Stimulated activated CD4-positive, alpha-beta T cell treated with anti-CD3 and anti-CD28 coated beads, Interleukin-1b, Interleukin-23, amount 100 ng/mL, for 1 hour (primary cell): ENCODE measurements at places on chromosomes 2 and 18.

- DNase-seq: no peak
Observed at GRCh38 chr18:79570266-79571201, 109.1 kb upstream of the CTDP1 start.

DNA sequence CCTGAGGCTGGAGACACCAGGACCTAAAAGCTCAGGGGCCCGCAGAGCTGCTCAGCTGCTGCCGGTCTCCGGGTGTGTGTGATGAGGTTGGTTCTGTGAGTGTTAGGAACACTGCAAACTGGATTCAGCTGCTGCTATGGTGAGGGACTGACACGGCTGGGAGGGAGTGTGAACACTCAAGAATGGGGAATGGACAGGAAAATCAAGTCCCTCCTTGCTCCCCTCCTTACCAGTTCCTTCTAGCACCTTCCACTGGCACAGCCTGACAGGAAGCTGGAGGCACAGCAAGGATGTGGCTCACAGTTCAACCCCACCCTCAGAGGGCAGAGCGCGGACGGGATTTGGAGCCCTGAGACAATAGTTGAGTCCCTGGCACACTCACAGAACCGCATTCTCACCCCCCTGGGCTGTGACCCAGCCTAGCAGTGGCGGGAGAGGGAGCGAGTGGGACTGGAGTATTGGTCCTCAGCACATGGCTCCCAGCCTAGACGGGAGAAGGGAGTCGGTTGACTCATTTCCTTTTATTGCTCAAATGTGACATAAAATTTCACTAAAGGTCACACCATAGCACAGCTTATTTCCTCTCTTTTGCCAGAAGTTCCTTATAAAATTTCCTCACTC is 42.5 kb downstream of the LRRC30 start:
- DNase-seq: no peak

DNA sequence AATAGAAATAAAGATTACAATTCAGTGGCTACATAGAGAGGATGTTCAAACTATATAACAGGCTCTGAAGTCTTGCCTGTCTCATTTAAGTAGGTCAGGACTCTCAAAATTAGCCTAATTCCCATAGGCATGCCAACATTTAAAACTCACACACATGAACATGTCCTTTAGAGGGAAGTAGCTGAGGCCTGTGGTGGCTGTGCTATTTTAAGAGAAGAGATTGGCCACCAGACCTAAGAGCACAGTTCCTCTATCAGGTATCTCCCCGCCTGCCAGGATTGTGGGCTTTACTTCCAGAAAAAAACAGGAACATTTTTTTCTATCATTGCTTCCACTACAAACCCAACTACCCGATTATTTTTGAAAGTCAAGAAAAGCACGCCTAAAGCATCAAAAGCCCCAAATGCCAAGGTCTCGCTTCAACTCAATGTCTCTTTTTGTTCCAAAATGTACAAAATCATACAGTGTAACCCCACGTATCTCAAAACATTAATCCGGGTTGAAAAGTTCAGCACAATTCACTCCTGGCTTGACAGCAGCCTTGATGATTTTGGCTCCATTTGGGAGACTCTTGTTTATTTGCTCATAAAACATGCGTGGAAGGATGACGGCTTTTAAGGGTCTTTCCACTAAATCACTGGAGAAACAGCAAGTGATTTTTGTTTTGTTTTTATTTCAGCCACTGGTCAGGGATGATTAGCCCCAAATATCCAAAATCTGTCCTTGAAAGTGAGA is 15.3 kb downstream of the FHL2 start:
- DNase-seq: no peak

DNA sequence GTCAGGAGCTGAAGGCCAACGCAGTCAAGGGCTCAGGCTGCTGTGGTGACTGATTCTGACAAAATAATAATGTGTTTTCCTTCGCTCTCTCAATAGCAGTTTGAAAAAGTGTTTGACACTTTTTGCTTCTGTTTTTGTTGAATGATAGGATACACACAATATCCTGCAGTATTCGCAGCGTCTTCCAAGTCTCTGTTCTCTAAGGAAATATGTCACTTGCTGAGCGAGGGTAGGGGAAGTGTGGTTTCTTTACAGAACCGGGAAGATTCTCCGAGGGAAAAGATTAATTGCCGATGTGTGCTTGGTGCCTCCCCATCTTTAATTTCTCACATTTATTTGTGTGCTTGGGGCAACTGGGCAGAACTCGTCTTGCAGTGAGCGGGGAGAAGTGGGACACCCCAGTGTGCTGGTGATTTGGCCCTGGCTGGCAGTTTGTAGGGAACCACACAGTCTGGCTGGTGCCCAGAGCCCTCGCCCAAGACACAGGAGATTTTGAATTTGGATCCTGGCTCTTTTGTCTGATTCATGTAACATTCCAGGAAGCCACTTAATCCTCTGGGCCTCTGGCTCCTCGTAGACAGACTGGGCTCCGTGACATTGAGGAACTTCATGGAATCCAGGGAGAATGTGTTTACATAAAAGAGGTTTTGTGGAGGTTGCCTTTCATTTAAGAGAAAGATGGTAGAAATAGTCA is 169.4 kb downstream of the LDLRAD4 start:
- no peak for DNase-seq

- DNase-seq: no peak
Observed at GRCh38 chr2:158143703-158144360, 42.2 kb downstream of the UPP2 start.

GRCh38 chr2:233228376-233228775 is 23.1 kb upstream of the ATG16L1 start:
- DNase-seq: no peak

- DNase-seq: no peak
Observed at GRCh38 chr2:151353995-151354394, 3.4 kb upstream of the TNFAIP6 start.

GRCh38 chr18:34159691-34160185 is 65.0 kb downstream of the NOL4 start:
- no peak for DNase-seq

DNA sequence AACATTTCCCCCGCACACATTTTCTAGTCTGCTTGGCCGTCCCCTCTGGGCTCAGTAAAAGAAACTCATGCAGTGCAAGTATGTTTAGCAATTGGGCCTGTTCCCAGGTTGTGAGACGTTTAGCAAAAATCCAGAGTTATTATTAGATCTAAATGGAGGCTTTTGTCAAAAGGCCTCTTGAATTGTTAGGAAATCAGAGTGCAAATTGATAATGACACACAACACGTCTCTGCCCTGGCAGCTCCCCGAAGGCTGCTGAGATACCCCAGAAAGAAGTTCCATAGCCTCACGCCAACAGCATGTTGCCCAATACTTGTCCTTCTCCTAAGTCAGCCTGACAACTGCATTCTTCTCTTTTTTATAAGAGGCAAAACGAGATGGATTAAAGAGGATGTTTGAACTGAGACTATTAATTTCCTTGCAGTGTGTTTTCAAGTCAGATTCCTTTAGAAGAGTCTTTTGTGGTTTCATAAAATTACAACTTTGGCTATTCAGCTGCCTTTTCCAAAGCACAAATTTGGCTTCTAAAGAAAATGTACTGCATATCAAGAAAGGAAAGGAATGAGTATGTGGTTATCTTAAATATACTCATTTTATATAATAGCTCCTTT is 202.2 kb downstream of the TRIB2 start:
- DNase-seq: no peak

- DNase-seq: no peak
Observed at GRCh38 chr18:76572518-76573247, 77.6 kb upstream of the ZNF516 start.

GRCh38 chr2:188345426-188345825 is 53.8 kb downstream of the GULP1 start:
- no peak for DNase-seq

DNA sequence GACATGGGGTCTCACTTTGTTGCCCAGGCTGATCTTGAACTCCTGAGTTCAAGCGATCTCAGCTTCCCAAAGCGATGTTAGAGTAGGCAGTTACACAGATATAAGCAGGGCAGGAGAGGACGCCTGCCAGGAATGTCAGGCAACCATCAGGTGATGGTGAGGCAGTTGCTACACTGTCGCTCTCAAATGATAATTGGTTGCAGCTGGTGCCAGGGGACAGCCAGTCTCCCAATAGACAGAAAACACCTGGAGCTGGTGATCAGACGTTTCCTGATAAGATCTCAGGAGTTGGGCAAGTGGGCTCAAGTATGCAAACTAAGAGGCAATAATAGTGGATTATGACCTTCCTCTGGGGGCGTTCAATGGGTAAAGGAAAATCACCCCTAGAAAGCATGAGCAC is 163.1 kb upstream of the RGPD4 start:
- DNase-seq: no peak

DNA sequence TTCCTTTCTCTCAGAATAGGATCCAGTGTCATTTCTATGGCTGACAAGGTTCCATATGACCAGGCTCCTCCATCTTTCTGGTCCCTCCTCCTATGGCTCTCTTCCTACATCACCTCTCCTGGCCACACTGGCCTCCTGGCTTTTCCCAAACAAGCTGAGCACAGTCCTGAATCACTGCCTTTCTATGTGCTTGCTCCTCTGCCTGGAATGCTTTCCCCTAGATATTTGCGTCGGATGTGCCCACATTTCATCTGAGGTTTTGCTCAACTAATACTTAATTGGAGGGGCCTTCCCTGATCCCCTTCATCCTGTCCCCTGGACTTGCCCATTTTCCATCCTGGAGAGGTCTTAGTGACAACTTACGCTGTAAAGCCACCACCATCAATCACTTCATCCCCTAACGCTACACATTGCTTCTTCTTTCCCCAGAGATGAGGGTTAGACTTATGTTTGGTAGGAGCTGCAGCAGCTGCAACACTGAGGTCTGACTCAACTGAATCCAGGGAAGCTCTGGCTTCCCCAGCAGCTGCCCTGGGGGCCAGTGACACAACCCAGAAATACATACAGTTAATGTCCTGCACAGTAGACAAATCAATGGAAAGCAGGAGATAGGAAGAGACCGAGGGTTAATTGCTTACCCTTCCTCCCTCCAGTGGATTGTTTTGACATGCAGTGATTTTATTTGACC is 42.9 kb downstream of the QPCT start:
- DNase-seq: no peak

- no peak for DNase-seq
Observed at GRCh38 chr18:57659460-57660102, 37.9 kb upstream of the NARS1 start.

DNA sequence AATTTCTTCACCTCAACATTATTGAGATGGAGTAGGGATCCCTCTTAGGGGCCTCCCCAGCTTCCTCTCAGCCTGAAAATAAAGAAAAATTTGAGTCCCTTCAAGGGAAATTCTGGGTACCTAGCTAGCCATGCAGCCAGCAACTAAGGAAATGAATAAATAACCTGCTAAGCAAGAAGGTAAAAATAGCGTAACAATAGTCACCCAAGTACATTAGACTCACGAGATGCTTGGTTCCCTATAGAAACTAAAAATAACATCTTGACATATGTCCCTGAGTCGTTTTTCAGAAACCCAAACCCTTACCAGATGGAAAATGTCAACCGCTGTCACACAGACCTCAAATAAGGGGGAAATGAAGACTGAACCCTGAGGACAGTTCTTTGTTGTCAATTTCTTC is 51.9 kb downstream of the CACNB4 start:
- DNase-seq: no peak

DNA sequence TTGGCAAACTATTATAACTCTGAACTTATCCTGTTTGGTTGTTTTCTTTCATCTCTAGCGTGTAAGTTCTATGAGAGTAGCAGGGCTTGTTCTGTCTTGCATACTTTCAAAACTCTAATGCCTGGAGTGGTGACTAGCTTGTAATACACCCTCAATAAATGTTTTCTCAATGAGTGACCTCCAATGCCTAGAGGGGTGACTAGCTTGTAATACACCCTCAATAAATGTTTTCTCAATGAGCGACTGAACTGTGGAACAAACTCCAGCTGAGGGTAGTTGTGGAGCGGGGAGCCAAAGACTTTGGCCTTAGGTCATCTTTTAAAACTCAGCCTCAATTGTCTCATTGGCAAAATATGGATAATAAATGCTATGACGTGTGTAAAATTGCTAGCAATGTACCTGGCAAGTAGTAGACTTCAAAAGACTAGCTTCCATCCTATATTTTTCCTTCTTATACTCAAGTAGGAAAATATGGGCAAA is 1.8 kb downstream of the GPD2 start:
- DNase-seq: no peak

- no peak for DNase-seq
Observed at GRCh38 chr2:115124817-115125216, 682.4 kb downstream of the DPP10 start.

GRCh38 chr2:5409898-5410381 is 282.2 kb upstream of the SOX11 start:
- DNase-seq: no peak

- no peak for DNase-seq
Observed at GRCh38 chr18:74525741-74526140, 8.6 kb upstream of the CNDP1 start.

DNA sequence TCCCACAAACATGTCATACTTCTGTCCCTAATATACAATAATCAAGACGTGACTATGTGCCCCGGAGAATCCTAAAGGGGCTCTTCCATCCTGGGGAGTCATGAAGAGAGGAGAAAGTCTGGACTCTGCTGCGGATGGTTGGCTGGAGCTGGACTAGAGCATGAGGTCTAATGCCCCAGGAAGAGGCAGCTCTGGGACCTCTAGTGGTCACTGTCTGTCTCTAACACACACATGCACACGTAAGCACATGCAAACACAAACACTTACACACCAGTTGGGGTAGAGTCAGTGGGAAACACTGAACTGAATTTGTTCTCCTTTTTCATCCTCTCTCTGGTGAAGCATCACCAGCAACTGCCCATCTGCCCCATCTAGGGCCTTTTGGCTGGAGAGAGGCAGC is 271.6 kb downstream of the TDRD15 start:
- no peak for DNase-seq

- no peak for DNase-seq
Observed at GRCh38 chr18:58860747-58861231, 3.9 kb upstream of the ZNF532 start.
